ENCODE measurements at places on chromosomes 7 and 10.

DNA sequence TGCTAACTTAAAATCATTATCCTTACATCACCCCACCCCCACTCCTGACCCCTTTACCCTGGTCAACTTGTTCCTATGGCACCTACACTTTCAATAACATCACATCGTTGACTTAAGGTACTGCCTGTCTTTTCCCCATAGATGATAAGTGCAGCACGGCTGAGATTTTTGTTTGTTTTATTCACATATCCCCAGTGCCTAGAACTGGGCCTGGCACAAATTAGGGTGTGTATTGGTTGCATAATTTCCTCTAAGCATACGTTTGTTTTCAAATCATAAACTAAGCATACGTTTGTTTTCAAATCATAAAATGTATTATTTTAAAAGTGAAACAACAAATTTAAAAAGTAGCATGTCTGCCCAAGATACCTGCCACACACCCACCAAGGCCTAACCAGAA is 35.3 kb downstream of the ANXA11 start:
- no peaks in the 10 kb centered on the region for H3K27me3 ChIP-seq
- peaks cover 7% of the 10 kb centered on the region for H3K36me3 ChIP-seq
- H3K4me1 ChIP-seq: peaks cover 69% of the 10 kb centered on the region
- H3K27ac ChIP-seq: no peak overlapping the region

GRCh38 chr10:82628373-82628772 is 753.4 kb downstream of the NRG3 start:
- no peak for DNase-seq
- no peak overlapping the region for H3K27ac ChIP-seq
- H3K27me3 ChIP-seq: no peaks in the 10 kb centered on the region
- H3K4me3 ChIP-seq: no peak overlapping the region
- no peaks in the 10 kb centered on the region for H3K4me1 ChIP-seq

- no peaks in the 10 kb centered on the region for H3K27me3 ChIP-seq
- no peak overlapping the region for H3K27ac ChIP-seq
- peaks cover 3% of the 10 kb centered on the region for H3K4me1 ChIP-seq
- H3K36me3 ChIP-seq: no peaks in the 10 kb centered on the region
Measured at GRCh38 chr10:88165849-88166271, 302.4 kb downstream of the PTEN start.

DNA sequence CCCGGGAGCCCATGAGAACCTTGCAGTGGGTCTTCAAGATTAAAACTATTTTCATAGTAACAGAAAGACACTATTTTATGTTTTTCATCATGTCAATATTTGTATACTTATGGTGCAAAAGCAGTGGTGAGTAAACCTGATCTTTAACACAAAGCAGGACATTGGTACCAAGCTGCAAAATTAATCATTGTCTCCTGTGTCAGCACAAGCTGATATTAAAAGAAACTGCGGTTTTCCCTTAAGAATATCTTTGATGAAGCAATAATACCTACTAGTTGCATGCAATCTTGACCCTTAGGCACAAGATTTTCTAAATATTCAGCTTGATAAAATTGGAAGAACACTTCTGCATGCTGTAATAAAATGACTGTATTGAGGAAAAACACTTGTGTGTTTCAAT is 121.7 kb downstream of the MDFIC start:
- no peaks in the 10 kb centered on the region for H3K36me3 ChIP-seq
- no peak overlapping the region for H3K4me3 ChIP-seq
- no peaks in the 10 kb centered on the region for H3K4me1 ChIP-seq
- no peak overlapping the region for H3K27ac ChIP-seq
- no peaks in the 10 kb centered on the region for H3K27me3 ChIP-seq
- DNase-seq: no peak

GRCh38 chr10:126130271-126130710 is 233.9 kb downstream of the FANK1 start:
- H3K4me1 ChIP-seq: no peaks in the 10 kb centered on the region

DNA sequence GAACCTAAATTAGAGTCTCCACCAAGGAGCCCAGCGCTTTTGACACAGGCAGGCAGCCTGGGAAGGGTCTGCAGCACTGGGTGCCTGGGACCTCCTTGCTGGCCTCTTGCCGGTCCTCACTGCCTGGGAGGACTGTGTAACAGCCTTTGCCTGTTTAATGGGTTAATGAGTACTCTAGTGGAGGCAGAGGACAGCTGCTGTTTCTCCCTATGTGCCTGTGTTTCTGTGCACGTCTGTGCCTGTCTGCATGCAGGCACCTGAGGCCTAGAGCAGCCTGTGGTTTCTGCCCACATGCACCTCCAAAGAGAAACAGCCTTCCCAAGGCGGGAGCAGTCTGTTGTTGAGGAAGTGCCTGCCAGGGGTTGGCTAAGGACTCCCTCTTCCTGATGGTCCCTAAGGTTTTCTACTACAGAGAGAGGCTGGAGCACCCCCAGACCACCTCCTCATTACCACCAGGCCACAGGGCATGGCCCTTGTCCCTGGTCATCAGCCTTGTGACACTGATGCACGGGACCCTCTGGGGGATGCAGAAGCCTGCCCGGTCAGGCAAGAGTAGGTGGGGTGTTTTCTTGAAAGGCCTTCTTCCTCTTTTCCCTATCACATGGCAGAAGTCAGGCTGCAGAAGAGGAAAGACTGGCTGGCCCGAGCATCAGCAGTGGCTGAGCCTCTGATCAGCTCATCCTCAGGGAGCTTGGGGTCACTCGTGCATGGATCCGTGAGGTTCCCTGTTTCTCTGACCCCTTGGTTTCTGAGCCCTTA is 14.2 kb downstream of the SLC29A3 start:
- no peak overlapping the region for H3K27ac ChIP-seq
- no peak for DNase-seq
- H3K27me3 ChIP-seq: no peaks in the 10 kb centered on the region
- H3K4me1 ChIP-seq: no peaks in the 10 kb centered on the region
- H3K4me3 ChIP-seq: no peak overlapping the region

- no peak overlapping the region for H3K27ac ChIP-seq
- no peaks in the 10 kb centered on the region for H3K36me3 ChIP-seq
- no peak for DNase-seq
- H3K4me3 ChIP-seq: no peak overlapping the region
Measured at GRCh38 chr7:54544527-54545240, 2.5 kb downstream of the VSTM2A start.

- no peak for DNase-seq
- no peaks in the 10 kb centered on the region for H3K4me1 ChIP-seq
- H3K36me3 ChIP-seq: no peaks in the 10 kb centered on the region
- no peak overlapping the region for H3K27ac ChIP-seq
- no peaks in the 10 kb centered on the region for H3K27me3 ChIP-seq
- H3K4me3 ChIP-seq: no peak overlapping the region
Measured at GRCh38 chr10:16728266-16728665, 89.0 kb downstream of the RSU1 start.

DNA sequence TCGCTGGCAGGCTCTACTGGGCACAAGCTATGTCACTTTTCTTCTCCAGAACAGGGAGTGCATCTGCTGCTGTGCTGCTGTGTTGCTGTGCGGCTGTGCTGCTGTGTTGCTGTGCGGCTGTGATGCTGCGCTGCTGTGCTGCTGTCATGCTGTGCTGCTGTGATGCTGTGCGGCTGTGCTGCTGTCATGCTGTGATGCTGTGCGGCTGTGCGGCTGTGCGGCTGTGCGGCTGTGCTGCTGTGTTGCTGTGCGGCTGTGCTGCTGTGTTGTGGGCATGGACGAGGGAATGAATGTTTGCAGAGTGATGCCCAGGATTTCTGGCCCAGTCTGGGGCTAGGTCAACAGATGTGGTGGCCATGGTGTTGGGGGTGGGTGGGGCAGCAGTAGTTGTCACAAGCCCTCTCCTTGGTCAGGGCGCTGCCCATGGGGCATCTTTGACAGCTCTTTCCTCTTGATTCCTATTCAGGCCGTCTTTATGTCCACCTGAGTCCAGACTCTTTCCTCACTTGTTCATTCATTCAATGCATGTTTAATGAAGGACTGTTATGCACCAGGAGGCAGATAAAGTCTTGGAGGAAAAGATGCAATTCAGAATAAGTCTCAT is 55.6 kb downstream of the C10orf120 start:
- no peaks in the 10 kb centered on the region for H3K4me1 ChIP-seq
- H3K27ac ChIP-seq: no peak overlapping the region
- no peak for DNase-seq
- H3K36me3 ChIP-seq: no peaks in the 10 kb centered on the region
- no peaks in the 10 kb centered on the region for H3K27me3 ChIP-seq
- H3K4me3 ChIP-seq: no peak overlapping the region

DNA sequence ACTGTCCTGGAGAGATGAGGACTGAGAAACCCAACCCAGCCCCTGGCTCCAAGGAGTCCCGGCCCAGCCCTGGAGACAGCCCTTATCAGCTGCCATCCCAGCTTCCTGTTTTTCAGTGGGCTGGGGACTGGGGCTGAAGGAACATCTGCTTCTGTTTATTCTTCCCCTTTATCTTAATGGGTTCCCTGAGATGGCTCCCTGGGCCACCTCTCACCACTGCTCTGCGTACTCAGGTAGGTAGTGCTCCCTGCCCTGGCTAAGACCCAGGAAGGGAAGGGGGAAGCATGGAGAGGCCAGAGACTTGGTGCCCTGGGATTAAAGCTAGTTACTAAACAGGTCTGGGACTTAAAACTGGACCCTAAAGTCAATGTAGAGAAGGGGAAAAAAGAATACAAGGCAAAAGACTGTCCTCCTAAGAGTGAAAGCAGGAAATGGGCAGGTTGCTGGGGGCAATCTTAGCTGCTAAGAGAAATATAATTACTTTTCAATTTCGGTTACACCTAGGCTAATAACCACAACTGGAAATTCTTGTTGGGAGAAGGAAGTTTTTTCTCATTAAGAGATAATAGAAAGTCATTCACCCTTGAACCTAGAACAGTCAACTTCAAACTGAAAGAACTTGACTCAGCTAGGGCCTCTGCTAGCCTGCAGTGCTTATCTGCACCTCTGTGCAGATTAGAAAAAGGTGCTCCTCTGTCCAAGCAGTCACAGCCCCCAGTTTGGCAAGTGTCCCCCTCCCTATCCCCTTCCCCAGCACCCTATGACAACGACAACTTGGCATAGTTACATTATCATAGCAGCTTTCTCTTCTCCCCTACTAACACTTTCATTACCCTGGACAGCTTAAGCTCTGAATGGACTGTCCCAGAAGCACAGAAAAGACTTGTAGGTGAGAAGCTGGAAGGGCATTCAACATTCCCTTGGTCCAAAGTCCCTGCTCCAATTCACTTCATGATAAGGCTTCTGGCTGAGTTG is 65.6 kb upstream of the KDM7A start:
- H3K4me1 ChIP-seq: no peaks in the 10 kb centered on the region
- no peak for DNase-seq
- H3K27ac ChIP-seq: no peak overlapping the region
- no peak overlapping the region for H3K4me3 ChIP-seq
- H3K27me3 ChIP-seq: no peaks in the 10 kb centered on the region
- H3K36me3 ChIP-seq: no peaks in the 10 kb centered on the region

DNA sequence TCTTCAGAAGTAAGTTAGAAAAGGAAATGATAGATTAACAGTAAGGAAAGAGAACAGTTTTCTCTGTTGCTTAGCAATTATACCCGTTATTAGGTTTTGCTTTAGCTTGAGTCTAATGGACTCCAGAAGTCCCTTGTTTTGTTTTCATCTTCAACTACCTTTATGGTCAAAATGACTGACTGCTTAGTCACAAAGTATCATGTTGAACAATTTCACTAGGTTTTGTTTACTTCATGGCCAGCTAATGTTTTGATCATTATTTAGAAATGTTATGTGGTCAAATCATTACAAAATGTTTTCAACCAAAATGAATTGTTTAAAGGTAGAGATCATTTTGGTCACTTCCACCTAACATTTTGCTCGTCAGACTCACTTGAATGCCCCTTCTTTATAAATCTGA is 1.9 kb downstream of the UBN2 start:
- peaks cover 10% of the 10 kb centered on the region for H3K36me3 ChIP-seq
- H3K4me1 ChIP-seq: peaks cover 38% of the 10 kb centered on the region
- no peaks in the 10 kb centered on the region for H3K27me3 ChIP-seq
- no peak overlapping the region for H3K27ac ChIP-seq

DNA sequence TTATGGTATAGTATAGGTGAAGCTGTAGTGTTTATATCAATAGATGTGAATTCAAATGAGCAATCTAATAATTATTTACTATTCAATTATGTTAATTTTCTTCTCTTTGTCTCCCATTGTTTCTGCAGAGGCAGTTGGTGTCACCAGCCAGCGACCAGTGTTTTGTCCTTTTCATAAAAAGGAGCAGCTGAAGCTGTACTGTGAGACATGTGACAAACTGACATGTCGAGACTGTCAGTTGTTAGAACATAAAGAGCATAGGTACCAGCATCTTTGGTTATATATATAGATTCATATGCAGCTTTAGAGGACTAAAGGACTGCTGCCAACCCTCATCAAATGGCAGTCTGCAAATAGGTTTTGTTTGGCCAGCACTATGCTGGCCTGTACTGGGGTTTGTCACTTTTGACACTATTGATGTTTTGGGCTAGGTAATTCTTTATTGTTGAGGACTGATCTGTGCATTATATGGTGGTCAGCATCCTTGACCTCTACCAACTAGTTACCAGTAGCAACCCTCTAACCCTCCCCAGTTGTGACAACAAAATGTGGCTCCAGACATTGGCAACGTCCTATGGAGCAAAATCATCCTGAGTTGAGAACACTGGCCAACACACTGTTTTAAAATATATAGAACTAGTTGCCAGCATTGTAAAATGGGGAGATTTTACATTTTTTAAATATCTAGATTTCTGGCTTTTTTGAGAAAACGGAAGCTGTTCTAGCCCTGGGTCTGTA is 59.2 kb downstream of the TRIM24 start:
- H3K36me3 ChIP-seq: peaks cover 48% of the 10 kb centered on the region
- no peak for DNase-seq
- no peaks in the 10 kb centered on the region for H3K4me1 ChIP-seq
- H3K27ac ChIP-seq: no peak overlapping the region
- no peak overlapping the region for H3K4me3 ChIP-seq
- H3K27me3 ChIP-seq: no peaks in the 10 kb centered on the region

- H3K36me3 ChIP-seq: no peaks in the 10 kb centered on the region
- H3K27me3 ChIP-seq: no peaks in the 10 kb centered on the region
- no peak overlapping the region for H3K4me3 ChIP-seq
Measured at GRCh38 chr10:92920866-92921265, 72.5 kb downstream of the EXOC6 start.

DNA sequence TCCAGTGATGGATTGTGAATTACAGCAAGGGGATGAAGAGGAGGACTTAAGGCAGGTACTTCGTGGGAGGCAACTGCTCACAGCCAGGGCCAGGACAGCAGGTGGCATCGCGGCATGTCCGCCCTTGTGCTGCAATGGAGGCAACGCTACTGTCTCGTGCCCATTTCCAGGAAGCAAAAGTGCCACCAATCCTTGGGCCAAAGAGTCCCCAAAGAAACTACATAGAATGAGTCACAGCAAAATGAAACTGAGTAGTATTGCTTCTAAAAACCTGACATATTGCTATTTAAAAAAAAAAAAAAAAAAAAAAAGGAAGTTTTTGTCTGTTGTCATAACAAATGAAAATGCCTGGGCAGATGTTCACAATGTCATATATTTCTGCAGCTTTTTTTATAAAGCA is 46.6 kb downstream of the RSU1 start:
- H3K36me3 ChIP-seq: no peaks in the 10 kb centered on the region
- no peaks in the 10 kb centered on the region for H3K27me3 ChIP-seq
- no peak overlapping the region for H3K4me3 ChIP-seq
- H3K27ac ChIP-seq: no peak overlapping the region
- H3K4me1 ChIP-seq: peaks cover 16% of the 10 kb centered on the region
- DNase-seq: no peak

GRCh38 chr7:30928254-30928872 is 16.7 kb downstream of the AQP1 start:
- H3K27ac ChIP-seq: no peak overlapping the region
- H3K27me3 ChIP-seq: no peaks in the 10 kb centered on the region
- peaks cover 33% of the 10 kb centered on the region for H3K36me3 ChIP-seq
- peaks cover 24% of the 10 kb centered on the region for H3K4me1 ChIP-seq
- DNase-seq: peak; percentile 78
